IMR-90 (cell line): ENCODE measurements at places on chromosomes 7 and 10. TPM values are rescaled to one million over a fixed set of nuclear protein-coding genes. Genes with fewer than 3 reads are reported as not detected.

The LBX1 gene
- polyA plus RNA-seq: not detected in 2 replicates

The HOXA11 gene
- polyA plus RNA-seq: 0.04 and 0.05 TPM in 2 replicates

DNA sequence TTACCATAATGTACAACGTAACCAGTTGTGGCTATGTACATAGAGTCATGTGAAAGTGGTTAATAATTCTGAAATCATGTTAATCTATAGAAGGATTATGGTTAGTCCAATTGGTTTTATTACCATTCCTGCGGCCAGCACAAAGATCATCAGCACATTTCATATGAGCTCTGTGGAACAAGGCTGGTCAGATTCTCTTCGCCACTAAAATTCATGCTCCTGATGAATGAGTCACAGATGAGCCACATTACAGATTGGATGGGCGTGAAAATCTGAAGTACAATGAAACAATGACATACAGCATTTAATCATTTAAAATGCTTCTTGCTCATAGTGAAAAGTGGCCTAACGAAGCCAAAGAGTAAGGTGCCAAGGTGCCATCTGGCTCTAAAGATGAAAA is 716.2 kb upstream of the PHF14 start:
- no peaks in the 10 kb centered on the region for H3K27me3 ChIP-seq
- H3K36me3 ChIP-seq: no peaks in the 10 kb centered on the region
- H3K4me3 ChIP-seq: no peak overlapping the region
- no peak for DNase-seq

- H3K36me3 ChIP-seq: no peaks in the 10 kb centered on the region
- no peak overlapping the region for H3K27ac ChIP-seq
- H3K27me3 ChIP-seq: no peaks in the 10 kb centered on the region
- peak; percentile 49 for DNase-seq
- H3K4me1 ChIP-seq: no peaks in the 10 kb centered on the region
Measured at GRCh38 chr7:15015545-15016314, 113.2 kb upstream of the DGKB start.

DNA sequence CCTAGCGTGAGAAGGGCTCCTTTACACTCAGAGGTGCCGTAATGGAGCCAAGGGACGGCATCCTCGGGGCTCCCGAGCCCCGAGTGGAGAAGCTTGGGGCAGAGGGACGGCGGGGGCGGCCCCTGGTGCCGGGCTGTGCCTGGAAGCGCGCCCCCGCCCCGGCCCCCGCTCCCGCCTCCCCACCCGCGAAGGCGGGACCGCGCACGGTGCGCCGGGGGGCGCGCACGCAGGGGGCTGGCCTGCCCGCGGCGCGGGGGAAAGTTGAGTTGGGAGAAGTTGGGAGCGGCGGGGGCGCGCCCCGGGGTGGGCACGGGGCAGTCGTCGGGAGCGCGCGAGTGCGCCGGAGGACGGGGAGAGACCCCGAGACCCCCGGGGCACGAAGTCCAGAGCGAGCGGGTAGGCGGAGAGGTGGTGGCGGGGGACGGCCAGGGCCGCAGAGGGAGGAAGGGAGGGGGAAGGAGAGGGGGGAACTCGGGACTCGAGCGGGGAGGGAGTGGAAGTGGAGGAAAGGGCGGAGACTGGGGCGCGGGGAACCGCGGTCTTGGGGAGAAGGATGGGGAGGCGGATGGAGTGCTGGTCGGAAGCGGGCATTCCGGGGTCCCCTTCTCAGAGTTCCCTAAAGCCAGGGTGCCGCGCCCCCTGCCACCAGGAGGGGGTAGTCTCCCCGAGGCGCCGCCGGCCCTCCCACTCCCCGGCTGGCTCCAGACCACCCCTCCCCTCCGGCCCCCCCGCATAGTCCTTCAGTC is at the start of gene SLC4A2:
TSS of gene SLC4A2 (plus strand) at position 223 of the 746 bp plus-strand sequence. CDS start 2,399 bp downstream, outside the sequence.
- H3K27me3 ChIP-seq: no peaks in the 10 kb centered on the region
- H3K27ac ChIP-seq: peak within 1 kb of the TSS; percentile 97
- H3K4me3 ChIP-seq: peak within 1 kb of the TSS; percentile 94
